A549 treated with dexamethasone at 1 μM for 4 hours (cell line): ENCODE measurements at places on chromosomes 7 and 10. TPM values are rescaled to one million over a fixed set of nuclear protein-coding genes. Genes with fewer than 3 reads are reported as not detected.

GIMAP4 gene
- total RNA-seq = not detected in 5 replicates

GIMAP5 gene
- total RNA-seq = 0.09 TPM in 2 of 5 replicates, not detected in the others

TBC1D12 gene
- 5.4 to 6.3 TPM (median 6.3 TPM) in 5 replicates for total RNA-seq

NOLC1 gene
- 157 to 178 TPM (median 169 TPM) in 5 replicates for total RNA-seq

SPDYE5 gene
- not detected in 5 replicates for total RNA-seq

CDK14 gene
- 0.07 to 0.61 TPM (median 0.13 TPM) in 5 replicates for total RNA-seq
